Activated CD8-positive, alpha-beta memory T cell treated with anti-CD3 and anti-CD28 coated beads for 1 hour (primary cell): ENCODE measurements at places on chromosomes 5 and 9.

DNA sequence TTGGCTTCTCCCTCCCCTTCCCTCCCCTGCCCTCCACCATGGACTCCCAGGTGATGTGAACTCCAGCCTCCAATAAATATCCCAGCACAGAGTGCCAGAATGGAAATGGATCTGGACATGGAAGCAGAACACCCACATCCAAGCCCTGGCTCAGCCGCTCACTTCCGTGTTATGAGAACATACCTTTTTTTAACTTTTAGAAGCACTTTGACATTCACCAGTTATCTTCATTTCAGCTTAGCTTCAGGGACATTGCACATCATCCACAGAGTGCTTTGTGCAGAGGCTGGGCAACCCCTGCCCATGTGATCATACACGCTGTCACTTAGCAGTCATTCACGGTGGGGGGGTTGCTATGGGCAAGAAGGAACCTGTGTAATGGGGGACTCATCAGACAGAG, 9.1 kb downstream of the AFAP1L1 start:
- no peak for DNase-seq

- no peak for DNase-seq
Observed at GRCh38 chr5:67206461-67206860, 9.9 kb upstream of the CD180 start.

DNA sequence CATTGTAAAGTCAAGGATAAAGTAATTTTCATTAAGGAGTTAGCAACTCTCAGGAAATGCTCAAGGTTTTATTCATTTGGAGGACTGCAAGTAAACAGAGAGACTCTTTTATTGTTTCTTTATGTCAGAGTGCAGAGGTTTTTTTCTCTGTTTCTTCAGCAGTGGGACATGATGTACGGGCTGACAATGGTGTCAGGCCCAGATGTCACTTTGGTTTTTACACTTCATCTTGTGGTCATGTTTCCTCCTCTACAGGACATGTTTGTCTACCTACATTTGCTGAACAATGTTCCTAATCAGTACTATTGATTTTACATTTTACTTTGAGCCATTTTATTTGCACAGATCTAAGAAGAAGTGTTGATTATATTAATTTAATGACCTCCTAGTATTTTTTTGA, 72.8 kb upstream of the PARP8 start:
- no peak for DNase-seq

DNA sequence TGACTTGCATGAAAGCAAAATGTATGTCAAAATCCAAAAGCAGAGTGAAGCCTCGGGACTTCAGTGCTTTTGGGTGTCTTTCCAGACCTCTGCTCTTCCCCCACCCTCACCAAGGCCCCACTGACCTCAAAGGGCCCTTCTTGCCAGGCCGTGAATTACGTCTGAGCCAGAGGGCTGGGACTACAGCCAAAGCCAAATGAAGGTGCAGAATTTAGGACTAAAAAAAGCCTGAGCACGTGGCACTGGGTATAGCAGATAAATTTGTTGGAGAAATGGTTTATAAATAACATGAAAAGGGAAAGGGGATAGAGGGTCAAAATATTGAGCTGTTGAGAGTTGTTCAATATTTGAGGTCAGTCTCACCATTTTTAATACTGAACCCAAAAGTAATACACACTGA, 163.4 kb downstream of the GHR start:
- DNase-seq = no peak

- DNase-seq = no peak
Observed at GRCh38 chr9:86286278-86286677, 3.9 kb upstream of the ISCA1 start.

DNA sequence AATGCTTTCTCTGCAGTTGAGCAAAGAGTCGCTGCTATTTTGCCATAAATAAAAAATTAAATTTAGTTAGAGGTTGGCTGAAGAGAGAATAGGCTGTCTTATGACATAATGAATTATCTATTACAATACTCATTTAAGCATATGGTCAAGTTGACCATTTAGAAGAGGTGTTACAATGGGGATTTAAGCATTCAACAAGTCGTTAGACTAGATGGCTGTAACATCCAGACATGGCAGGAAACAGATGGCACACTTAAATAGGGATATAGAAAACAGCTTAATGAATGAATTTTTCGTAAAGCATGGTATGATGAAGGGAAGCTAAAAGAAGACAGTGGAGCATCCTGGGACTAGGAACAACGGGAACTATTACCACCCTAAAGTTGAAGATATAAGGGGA, 160.3 kb upstream of the PTPRD start:
- no peak for DNase-seq

- no peak for DNase-seq
Observed at GRCh38 chr9:94607423-94607691, 13.7 kb upstream of the FBP2 start.

- DNase-seq = no peak
Observed at GRCh38 chr5:55502759-55503158, 32.0 kb downstream of the PLPP1 start.

DNA sequence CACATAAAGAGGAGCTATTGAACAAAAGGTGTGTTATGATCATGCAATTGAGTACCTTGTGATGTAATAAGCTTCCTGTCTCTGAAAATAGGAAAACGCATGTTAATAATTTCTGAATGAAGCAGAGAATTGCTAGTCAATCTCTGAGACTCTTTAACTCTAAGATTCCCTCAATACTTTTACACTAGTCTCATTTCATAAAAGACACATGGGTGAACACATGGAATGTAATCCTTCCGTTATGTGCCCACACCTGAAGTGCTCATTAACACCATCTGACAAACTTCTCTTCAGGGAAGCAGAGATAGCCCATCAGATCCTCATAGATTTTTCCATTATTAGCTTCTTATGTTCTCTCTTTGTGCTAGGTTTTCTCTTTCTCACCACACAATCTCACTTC, 182.4 kb downstream of the TLR4 start:
- no peak for DNase-seq

GRCh38 chr5:31680528-31680927, 41.6 kb downstream of the PDZD2 start:
- no peak for DNase-seq

GRCh38 chr5:88824141-88824540, 58.8 kb downstream of the MEF2C start:
- DNase-seq = no peak

- DNase-seq = no peak
Observed at GRCh38 chr5:142063878-142064331, 44.7 kb upstream of the NDFIP1 start.

GRCh38 chr9:91085517-91086291, 276.0 kb downstream of the AUH start:
- no peak for DNase-seq

- no peak for DNase-seq
Observed at GRCh38 chr9:70601000-70601951, 186.8 kb upstream of the KLF9 start.

DNA sequence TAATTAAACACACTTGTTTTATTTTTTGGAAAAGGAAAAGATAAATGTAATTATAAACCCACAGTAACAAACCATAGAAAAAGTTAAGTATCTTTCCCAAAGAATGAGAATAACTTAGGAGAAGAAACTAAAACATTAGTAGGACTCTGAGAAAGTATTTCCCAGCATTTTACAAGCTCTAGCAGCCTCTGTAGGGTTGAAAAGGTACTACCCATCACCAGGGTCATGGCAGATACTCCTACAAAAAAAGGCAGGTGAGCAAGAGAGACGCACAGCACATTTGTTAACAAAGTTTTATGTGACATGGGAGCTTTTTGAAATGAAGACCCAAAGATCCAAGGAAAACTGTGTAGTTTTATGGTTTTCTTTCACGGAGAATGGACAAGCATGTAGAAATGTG, 77.7 kb upstream of the FAM169A start:
- no peak for DNase-seq

DNA sequence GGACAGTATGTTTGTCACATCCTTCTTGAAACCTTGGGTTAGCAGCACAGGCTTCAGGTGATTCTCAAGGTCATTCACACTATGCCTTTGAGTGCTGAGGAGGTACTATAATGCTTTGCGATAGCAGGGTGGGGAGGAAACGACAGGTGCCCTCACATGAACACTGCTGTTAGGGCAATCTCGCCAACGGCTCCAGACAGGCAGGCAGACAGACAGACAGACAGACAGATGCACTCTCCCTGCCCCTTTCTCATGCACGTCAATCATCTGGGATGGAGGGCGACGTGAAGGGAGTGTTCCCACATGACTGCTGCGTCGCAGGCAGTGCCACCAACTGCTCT, 82.9 kb downstream of the RAPGEF1 start:
- no peak for DNase-seq

- no peak for DNase-seq
Observed at GRCh38 chr5:168286386-168286785, 5.1 kb upstream of the WWC1 start.

GRCh38 chr5:64811050-64811640, 42.4 kb downstream of the CWC27 start:
- no peak for DNase-seq

DNA sequence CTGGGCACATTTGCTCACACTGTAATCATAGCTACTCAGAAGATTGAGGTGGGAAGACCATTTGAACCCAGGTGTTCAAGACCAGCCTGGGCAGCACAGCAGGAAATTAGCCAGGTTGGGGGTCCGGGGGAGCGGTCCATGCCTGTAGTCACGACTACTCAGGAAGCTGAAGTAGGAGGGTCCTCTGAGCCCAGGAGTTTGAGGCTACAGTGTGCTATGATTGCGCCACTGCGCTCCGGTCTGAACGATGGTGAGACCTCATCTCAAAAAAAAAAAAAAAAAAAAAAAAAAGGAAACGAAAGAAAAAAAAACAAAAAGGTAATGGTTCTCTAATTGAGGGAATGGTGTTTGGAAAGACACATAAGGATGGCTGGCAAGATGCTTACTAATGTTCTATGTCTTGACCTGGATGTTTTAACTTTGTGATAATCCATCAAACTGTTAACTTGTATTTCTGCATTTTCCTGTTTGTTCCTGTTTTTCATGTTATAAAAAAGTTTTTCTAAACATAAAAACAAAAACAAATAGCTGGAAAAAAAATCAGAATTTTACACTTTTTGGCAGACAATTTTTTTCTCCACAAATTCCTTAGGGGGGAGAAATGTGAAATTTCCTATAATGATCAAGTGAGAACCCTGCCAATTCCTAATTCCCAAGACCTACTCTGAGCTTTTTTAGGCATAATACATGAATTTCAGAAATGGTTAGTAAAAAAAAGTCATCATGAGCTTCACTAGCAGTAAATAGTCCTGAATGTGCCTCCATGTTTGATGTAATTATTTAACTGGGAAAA, 96.9 kb downstream of the DENND1A start:
- no peak for DNase-seq

GRCh38 chr5:73436535-73437100, 12.0 kb downstream of the FOXD1 start:
- DNase-seq = no peak

- DNase-seq = no peak
Observed at GRCh38 chr9:69412741-69413150, 87.7 kb downstream of the ENTREP1 start.

DNA sequence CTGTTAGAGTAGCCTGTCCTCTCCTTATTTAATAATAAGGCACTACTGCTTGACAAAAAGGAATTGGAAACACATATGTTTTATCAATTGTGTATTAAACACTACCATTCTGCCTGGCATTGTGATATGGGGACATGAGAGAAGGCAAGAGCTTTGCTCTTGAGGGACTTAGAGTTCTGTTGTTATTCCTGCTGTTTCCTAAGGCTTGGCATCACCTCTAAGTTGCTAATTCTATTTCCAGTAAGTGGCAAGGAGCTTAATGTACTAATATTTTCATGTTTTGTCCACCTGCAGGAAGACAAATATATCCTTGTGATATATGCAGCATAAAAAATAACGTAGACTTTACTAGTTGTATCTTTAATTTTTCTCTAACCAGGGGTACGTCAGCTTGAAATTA, 12.6 kb downstream of the HMGCR start:
- no peak for DNase-seq

DNA sequence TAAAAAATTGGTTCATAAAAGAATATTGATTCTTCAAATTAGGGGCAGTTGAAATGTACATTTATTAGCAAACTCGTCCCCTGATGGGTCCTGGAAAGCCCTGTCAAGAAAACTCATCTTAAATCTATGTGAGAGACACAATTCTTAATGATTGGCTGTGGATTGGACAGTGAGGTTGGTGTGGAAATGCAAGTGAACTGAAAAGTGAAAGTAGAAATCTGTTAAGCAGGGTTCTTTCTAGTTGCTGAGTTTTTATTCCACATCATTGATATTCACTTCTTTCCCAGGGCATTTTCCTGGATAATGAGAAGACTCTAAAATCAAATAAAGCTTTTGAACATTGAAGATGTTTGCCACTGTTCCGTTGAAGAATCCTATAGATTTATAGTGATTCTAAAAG, 292.4 kb downstream of the MAST4 start:
- DNase-seq = no peak

DNA sequence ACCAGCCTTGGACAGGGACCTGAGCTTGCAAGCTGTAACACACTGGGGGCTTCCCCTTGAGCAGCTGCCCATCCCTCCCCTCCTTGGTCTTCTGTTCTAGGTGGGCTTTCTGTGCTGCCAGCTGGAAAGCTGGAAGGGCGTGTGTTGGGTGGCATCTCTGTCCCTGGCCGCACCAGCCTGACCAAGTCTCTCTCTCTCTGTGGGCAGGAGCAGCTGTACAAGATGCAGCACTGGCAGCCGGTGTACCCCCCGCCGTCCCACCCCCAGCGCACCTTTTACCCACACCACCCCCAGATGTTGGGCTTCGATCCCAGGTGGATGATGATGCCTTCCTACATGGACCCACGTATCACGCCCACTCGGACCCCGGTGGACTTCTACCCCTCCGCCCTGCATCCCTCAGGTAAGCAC, 32.1 kb upstream of the POMT1 start:
- no peak for DNase-seq

GRCh38 chr5:53877243-53877642, 316.8 kb downstream of the NDUFS4 start:
- no peak for DNase-seq

- no peak for DNase-seq
Observed at GRCh38 chr5:142904416-142904815, 134.2 kb downstream of the ARHGAP26 start.

GRCh38 chr5:1168796-1169195, 32.6 kb upstream of the SLC6A19 start:
- no peak for DNase-seq

GRCh38 chr5:72337159-72337558, 17.0 kb downstream of the PTCD2 start:
- DNase-seq = no peak

DNA sequence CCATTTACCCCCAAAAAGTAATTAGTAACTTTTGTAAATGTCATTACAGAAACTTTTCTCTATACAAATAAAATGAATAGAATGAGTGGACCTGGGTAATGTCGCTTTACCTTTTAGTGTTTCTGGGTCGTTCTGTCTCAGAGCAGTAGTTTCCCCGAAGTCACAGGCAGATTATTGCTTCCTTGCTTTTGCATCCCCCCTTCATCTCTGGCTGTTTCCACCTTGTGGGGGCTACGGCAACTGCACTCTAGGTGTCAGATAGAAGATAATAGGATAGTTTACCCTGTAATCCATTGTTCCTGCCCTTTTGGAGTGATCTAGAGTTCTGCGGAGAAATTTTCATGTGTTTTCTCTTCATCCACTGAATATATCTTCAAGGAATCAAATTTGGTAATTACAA, 68.7 kb downstream of the PRR16 start:
- DNase-seq = no peak
